ENCODE measurements at places on chromosomes 6 and 20.

- no peak for DNase-seq
Measured at GRCh38 chr6:33925936-33926335, 122.1 kb upstream of the MLN start.

DNA sequence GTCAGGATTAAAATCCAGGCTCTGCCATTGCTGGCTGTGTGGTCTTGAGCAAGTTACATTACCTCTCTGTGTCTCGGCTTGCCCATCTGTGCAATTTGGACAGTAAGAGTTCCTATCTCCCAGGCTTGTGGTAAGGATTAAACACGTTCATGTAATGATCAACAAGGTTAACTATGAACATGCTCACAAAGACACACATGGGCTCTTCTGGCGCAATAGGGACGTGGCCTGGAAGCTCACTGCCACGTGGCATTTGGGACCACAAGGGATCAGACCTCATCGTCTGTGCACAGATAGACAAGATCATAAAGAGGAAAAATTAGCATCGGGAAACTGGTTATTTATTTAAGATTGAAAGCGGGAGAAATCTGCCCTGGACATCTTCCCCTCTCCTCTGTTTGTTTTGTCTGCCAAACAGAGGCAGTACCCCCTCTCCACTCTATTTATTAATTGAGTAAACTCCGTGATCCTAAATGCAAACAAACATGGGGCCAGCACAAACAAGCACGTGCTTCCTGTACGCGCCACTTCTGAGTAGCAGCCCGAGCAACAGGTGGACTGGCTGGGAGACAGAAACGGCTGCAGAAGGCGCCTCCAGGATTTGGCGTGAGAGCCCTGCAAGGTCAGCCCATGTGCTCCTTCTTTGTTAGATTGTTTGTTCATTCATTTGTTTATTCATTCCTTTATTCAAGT, 95.0 kb downstream of the CDH26 start:
- DNase-seq: no peak

DNA sequence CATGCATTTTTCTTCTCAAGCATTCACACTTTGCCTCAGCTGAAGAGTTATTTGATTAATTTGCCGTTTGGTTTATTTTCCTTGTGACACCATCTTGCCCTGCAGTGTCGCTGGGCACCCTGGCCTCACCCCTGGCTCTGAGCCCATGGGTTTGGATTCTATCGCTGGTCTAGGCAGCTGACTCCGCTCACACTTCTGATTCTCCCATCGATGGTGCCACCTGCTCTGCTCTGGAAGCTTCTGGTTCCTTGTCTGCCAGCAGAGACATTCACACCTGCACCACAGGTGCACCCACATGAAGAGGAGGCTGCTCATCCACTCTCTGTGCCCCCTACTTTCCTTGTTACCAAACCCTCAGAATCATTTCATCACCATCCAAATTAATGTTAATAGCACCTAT, 291.6 kb upstream of the CDH4 start:
- DNase-seq: no peak

DNA sequence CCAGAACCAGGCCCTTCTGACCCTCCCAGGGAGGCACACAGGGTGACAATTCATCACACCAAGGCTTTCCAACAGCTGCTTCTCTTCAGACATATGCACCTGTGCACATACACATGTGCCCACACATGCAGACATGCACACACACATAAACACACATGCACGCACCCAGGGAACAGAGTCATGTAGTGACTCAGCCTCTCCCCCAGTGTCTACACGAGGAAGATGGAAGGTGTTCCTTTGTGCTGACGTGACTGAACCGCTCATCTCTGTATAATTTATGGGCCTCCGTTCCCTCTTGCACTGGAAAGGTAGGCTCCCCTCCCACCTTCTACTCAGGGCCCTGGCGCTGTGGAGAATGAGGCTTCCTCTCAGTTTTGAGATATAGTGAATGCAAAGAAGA, 23.8 kb upstream of the PLEKHG1 start:
- no peak for DNase-seq

DNA sequence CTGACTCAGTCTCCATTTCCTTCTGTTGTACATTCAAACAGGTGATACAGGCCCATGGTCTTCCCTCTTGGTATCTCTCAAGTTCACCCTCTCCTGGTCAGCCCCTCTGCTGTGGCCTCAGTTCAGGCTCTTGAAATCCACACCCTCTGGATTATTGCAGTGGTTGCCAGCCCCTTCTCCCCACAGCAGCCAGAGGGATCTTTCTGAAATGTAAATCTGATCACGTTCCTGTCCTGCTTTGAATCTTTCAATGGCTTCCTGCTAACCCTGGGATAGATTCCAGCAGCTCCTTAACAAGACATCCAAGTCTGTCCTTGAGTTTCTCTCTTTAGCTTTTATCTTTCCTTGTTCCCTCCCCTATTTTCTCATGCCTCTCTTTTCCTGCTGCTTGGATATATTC, 22.2 kb downstream of the CHMP4B start:
- DNase-seq: no peak

DNA sequence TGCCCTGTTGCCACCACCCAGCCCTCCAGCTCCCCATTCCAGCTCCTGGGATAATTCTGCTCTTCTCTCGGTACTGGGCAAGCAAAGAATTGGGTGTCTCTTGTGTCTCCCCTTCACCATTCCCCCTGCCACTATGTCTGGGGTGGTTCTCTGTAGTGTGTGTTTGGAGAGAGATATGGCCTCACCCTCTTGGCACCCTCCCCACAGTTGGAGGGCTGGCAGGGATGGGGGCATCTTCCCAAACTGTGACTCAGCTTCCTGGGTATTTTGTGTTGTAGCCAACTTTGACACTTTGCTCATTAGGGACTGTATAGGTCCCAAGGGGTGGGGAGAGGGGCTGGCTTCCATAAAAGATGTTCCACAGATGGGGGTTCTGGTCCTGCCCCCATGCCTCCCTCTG, 1.7 kb downstream of the TNXB start:
- no peak for DNase-seq

GRCh38 chr6:49423817-49424216, 39.2 kb downstream of the MMUT start:
- no peak for DNase-seq

DNA sequence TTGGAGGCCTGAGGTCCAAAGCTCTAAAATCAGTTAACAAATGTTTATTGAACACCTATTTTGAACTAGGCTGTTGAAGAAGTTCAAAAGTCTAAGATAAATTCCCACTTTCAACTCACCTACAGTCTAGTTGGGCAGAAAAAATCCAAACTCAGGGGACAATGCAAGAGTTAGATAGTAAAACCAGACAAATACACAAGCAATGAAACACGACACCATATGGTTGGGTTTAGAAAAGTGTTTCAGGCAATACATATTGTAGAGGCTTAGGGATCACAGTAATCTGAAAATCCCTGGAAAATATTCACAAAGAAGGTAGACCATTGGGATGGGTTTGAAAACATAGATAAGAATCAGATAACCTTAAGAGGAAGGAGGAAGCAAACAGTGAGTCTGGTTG, 1.3 kb upstream of the CARMIL1 start:
- DNase-seq: no peak

DNA sequence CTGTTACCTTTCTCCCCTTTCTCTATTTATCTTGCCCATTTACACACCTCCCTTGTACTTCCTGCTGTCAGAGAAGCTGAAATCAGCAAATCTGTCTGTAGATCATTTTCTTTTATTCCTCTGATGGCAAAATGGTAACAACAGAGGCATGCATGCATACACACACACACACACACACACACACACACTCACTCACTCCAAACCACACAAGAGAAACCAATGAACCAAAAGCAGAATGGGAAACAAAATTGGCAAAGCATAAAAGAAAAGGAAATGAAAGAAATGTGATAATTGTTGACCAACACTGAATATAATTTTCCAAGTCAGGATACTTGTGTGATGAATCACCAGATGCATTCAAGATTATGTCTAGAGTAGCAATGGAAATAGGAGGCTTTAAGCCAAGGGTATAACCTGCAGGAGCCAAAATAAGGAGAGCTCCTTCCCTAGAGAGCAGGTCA, 172.4 kb downstream of the PLCB4 start:
- DNase-seq: no peak

DNA sequence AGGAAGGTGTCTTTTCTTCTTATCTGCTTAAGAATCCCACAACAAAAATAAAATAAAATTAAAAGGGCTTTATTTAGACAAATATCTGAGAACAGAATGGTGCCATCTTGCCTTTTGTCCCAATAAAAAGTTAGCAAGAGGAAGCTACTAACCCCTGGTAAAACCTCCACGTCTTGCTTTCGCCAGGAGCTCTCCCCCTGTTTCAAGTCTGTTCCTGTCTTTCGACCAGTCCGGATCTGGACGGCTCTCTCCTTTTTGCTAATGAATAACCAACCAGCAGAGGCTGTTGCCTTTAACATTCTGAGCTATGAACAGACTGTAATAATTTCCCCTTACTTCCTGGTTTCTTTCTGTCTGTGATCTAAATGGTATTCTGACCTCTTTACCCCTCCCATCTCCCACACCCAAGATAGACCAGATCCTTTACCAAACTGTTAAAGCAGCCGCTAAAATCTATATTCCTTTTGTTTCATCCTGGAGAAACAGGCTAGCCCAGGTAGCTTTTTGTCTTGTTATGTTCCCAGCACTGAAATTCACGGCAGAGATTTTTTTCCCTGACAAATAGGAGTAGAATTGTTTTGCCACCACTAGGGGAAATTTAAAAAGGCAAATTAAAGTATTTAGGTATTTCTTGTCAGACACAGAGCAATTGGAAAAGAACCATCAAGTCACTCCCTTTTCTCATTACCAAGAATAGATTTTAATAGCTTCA, at the start of gene FRK:
TSS of gene FRK (minus strand) at position 320 of the 712 bp plus-strand sequence. CDS start 580 bp downstream, outside the sequence.
- no peak for DNase-seq

GRCh38 chr6:116369964-116370759, 585 bp upstream of the DSE start:
- no peak for DNase-seq

GRCh38 chr6:137903933-137904821, 37.1 kb downstream of the TNFAIP3 start:
- DNase-seq: no peak

DNA sequence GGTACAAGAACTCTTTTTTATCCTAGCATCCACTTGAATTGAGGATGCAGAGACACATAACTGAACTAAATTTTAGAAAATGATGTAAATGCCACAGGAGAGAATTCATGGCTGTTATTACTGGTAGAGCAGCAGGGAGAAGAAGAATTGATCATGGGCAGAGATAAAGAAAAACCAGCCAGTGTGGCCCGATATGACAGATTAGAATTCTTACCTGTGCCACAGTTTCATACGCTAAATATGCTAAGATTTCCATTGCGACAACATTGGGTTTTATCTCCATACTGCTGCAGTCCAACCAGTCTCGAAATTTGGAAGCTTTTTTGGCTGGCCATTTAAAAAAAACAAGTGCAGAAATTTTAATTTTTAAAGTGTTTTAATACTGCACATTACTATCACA, 373.8 kb upstream of the RUNX2 start:
- DNase-seq: no peak

All from activated T-cell treated with anti-CD3 and anti-CD28 coated beads for 1 hour (primary cell).